Stimulated activated CD8-positive, alpha-beta memory T cell treated with anti-CD3 and anti-CD28 coated beads, Interleukin-15, amount 100 ng/mL, for 24 hours (primary cell): ENCODE measurements at places on chromosomes 5 and 9.

- no peak for DNase-seq
Measured at GRCh38 chr9:21244836-21245235, 5.0 kb upstream of the IFNA14 start.

- no peak for DNase-seq
Measured at GRCh38 chr9:70947511-70947910, 173.9 kb downstream of the TRPM3 start.

DNA sequence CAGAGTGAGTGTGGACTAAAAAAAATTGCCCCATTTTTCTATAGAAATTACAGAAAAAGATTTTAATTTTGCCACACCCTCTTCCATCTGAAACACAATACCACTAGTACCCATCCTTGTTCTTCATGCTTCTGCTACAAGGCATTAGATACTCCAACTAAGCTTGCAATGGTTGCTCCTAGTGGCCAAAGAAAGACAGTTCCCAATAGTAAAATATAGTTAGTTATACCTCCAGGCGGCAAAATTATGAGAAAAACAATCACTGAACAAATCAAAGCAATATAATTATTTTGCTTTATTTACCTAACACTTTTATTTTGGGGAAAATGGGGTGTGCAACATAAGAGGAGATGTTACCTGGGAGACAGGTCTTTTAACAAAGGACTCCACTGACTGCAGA is 101.2 kb downstream of the RAPGEF6 start:
- DNase-seq: no peak

DNA sequence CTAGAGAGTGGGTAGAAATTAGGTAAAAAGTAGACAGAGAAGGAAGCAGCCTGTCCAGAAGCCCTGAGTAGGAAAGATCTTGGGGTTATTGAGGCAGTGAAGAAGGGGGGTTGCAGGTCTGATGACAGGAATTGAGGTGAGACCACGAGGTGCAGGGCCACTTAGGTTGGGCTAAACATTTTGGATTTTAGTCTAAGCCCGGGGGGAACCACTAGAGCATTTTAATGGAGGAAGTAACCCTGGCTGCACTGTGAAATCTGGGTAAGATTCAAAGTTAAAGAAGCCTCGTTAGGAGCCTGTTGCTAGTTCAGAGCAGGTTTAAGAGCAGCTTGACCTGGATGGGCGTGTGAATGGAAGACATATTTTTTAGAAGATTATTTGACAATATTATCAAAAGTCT is 38.3 kb downstream of the MAP3K1 start:
- DNase-seq: no peak

GRCh38 chr5:999724-1000123 is 8.9 kb upstream of the NKD2 start:
- DNase-seq: no peak

- DNase-seq: no peak
Measured at GRCh38 chr9:112283582-112284253, 49.7 kb downstream of the PTBP3 start.

GRCh38 chr5:89289604-89290003 is 406.6 kb upstream of the MEF2C start:
- no peak for DNase-seq

DNA sequence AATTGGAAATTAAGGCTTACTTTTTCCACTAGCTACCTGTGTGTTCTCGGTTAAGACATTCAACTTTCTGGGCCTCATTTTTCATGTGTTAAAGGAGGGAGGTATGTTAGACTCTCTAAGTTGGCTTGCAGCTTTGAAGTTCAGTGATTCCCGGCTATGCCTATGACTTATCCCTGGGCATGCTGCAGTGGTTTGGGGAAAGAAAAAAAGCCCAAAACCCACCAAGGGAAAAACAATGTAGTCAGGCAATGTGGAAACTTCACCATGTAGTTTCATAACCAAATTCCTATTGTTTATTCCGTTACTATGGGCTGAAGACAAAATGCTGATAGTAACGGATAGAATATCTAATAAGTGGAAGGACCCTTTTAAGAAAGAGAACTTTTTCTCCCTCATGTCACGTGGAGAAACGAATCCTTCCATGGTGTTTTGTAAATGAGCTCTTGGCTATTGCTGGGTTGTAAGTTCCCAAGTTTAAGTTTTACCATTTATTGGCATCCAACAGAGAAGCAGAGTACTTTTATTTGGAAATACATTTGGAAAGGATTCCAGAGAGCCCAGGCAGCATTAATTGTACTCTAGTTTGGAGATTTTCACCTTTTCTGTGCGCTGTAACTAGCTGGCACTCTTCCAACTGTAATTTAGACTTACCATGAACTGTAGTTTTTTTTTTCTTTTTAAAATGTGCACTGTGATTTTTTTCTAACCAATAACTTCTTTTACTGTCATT is 84.9 kb upstream of the MPDZ start:
- DNase-seq: no peak
